ENCODE measurements at places on chromosomes 12 and 14.
A peak's percentile ranks its signal among the peaks of the same experiment; 100 is the strongest.

DNA sequence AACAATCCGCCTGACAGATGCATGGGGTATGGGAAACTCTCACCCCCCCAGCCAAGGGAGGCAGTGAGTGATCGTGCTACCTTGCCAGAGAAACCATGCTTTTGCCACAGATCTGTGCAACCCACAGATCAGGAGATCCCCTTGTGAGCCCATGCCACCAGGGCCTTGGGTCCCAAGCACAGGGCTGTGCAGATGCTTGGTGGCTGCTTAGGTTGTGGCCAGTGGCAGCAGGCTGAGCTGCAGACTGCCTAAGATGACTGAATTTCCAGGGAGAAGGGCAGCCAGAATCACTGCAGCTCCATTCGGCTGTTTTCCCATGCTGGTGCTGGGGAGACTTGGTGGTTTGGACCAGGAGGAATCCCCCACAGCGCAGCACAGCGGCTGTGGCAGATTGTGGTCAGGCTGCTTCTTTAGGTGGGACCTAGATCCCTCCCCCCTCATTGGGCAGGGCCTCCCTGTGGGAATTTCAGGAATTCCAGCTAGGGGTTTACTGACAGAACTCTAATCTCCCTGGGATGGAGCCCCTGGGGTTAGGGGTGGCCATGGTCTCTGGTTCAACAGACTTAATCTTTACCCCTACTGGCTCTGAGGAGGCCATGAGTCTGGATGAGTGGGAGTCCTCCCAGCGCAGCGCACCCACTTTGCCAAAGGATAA, 264.6 kb upstream of the DAAM1 start:
- DNase-seq: no peak

GRCh38 chr14:39880106-39880695, 448.0 kb upstream of the FBXO33 start:
- no peak for DNase-seq

GRCh38 chr12:6703631-6704030, 3.0 kb upstream of the PIANP start:
- DNase-seq: no peak

DNA sequence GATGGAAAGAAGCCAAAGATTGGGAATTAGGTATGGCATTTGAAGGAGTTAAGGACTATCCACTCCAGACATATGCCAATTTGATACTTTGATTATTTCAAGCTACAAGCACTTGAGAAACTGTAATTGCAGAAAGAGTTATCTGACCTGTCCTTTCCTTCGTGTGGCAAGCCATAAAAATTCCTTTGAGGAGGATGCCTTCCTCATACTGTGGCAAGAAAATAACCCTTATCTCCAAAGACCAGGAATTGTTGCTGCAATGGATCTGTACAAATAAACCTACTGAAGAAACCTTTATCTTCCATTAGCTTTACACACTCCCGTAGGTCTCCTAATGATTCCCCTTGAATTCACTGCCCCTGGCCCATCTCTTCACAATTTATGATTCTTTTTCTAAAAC, 165.1 kb upstream of the AMIGO2 start:
- DNase-seq: no peak

DNA sequence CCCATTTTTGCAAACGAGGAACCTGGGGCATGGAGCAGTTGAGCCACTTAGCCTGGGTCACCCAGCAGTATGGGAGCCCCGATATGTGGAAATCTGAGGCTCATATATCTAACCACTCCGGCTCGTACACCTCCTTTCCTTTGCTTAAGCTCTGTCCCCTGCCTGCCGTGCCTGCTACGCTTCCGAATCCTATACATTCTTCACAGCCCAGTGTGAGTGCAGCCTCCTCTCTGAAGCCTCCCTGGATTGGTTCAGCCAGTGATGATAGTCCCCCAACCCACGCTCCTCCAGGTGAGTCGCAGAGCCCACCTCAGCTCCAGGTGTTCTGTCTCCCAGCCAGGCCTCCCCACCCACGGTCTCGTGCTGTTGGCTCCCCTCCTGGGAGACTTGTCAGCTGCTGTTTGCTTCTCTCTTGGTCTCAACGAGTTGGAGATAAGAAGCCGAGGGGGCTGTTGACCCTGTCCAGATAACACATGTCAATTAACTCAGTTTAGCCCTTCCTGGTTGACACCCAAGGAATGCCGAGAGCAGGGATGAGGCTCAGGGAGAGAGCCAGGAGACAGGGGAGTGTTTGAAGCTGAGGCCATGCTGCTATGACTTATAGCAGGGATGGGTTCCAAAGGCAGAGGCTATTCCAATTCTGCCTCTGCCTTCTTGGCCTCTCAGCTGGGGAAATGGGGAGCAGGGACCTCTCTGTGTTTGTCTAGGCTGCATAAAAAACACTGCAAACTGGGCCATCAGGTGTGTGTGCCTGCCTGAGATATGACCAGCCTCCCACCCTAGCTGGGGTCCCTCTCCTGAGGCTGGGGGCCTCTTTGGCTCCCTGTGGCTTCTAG, 19.0 kb downstream of the SDSL start:
- no peak for DNase-seq

DNA sequence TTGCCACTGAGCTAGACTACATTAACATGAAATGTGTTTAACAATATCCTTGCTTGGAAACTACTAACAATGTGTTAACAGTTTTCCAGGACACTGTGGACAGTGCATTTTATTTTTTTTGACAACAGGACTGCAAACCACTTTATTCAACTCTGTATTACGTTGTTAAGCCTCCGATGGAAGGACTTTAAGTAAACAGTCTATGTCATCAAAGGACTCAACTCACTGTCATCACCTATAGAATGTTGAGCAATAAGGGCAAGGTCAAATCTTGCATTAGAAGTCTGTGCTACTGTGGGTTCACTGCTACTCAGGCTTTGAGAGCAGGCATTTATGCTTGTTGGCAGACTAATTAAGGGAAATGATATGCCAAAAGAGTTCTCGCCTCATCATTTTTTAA, 483.7 kb downstream of the FLRT2 start:
- no peak for DNase-seq

DNA sequence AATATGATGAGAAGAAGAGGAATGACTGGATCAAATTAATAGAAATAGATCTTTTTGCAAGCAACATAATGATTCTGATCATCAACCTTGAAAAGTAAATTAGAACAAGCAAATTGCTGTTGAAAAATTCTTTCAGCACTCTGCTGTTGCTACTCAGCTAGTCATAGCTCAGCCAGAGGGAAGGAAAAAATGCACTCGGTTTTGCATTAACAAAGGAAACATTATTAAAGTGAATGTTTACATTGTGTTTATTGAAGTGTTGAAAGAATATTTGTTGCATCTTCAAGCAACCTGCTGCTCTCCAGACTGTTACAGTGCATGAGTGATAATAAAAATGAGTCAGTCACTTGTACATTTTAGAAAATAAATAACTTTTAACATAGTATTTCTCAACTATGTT, 26.5 kb downstream of the AP5M1 start:
- no peak for DNase-seq

- DNase-seq: no peak
Observed at GRCh38 chr12:79555028-79555925, 135.5 kb downstream of the PAWR start.

- DNase-seq: no peak
Observed at GRCh38 chr12:110774824-110775223, 32.1 kb upstream of the PPP1CC start.

DNA sequence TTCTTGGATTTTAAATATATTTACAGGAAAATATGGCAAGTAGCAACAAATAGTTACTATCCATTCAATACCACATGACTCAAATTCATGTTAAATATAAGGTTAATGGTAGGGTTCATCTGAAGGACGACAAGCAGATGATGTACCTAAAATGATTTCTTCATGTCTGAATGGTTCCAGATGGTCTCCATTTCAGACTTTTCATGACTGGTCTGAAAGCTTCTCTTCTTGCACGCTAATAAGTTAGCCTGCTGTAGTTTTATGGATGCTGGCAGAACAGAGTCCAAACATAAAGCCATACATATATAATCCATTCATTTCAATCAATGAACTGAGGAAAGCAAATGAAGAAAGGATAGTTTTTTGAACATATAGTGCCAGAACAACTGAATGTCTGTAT, 257.0 kb upstream of the MGAT4C start:
- DNase-seq: no peak

GRCh38 chr14:32397861-32398640, 69.0 kb downstream of the AKAP6 start:
- no peak for DNase-seq

GRCh38 chr12:98374007-98374406, 141.4 kb upstream of the TMPO start:
- DNase-seq: no peak

GRCh38 chr12:106527356-106527755, 55.4 kb upstream of the RFX4 start:
- DNase-seq: no peak

GRCh38 chr12:12128670-12129069, 57.9 kb downstream of the BCL2L14 start:
- DNase-seq: no peak

DNA sequence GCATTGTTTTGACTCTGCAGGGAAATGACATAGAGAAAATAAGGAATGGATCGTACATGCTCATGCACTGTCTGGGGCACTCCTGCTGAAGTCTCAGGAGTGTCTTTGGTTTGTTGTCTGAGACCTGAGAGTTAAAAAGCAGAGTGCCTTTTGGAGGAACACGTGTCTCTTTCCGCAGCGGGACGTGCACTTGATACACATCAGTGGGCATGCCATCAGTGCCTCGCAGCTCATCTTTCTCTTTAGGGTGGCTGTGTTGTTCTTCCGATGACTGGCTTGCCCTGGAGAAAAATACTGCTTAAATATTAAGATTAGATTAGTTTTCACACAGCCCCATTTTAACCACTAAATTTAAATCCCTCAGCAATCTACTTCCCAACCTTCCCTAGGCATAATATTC, 835.9 kb downstream of the DIO2 start:
- no peak for DNase-seq

DNA sequence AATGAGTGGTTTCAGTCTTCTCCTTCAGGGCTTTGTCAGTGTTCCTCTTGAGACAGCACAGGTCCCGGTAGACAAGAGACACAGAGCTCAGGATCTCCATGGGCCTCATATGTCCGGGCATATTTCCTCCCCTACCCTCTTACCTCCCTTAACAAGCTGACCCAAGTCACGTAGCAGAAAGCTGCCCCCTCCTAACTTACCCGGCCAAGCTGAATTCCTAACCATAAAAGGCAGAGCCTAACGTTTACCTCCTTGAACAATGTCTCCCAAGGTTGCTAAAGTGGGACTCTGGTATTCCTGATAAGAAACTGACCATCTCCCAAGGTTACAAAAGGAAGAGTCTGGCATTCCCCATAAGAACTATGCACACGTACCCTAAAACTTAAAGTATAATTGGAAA, 182.2 kb upstream of the USP15 start:
- DNase-seq: no peak

- DNase-seq: no peak
Observed at GRCh38 chr12:58794859-58795258, 125.4 kb downstream of the LRIG3 start.

- no peak for DNase-seq
Observed at GRCh38 chr14:63781686-63782085, 53.8 kb upstream of the SGPP1 start.

DNA sequence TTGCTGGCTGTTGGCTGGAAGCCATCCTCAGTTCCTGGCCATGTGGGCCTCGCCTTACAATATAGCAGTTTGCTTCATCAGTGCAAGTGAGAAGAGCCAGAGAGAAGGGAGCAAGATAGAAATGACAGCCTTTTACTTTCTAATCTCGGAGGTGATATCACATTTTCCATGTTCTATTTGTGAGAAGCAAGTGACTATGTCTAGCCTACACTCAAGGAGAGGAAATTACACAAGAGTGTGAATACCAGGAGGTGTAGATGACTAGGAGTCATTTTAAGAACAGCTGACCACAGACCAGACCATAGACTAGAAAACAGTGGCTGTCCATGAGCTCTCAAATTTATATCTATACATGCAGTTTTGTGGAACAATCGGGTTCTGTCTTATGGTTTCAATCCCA, 163.0 kb upstream of the NRXN3 start:
- DNase-seq: no peak

- DNase-seq: no peak
Observed at GRCh38 chr14:69013943-69014782, 35.1 kb upstream of the ACTN1 start.

- DNase-seq: no peak
Observed at GRCh38 chr12:79871621-79872020, 63.3 kb downstream of the PPP1R12A start.

GRCh38 chr12:79174626-79175025, 310.1 kb downstream of the SYT1 start:
- no peak for DNase-seq

GRCh38 chr14:68791902-68792677, 777 bp downstream of the ZFP36L1 start:
- DNase-seq: no peak

- DNase-seq: no peak
Observed at GRCh38 chr14:95389471-95390011, 69.8 kb upstream of the CLMN start.

GRCh38 chr14:34059037-34059924, 108.4 kb upstream of the EGLN3 start:
- no peak for DNase-seq

GRCh38 chr12:85794531-85794930, 41.7 kb downstream of the RASSF9 start:
- DNase-seq: no peak

DNA sequence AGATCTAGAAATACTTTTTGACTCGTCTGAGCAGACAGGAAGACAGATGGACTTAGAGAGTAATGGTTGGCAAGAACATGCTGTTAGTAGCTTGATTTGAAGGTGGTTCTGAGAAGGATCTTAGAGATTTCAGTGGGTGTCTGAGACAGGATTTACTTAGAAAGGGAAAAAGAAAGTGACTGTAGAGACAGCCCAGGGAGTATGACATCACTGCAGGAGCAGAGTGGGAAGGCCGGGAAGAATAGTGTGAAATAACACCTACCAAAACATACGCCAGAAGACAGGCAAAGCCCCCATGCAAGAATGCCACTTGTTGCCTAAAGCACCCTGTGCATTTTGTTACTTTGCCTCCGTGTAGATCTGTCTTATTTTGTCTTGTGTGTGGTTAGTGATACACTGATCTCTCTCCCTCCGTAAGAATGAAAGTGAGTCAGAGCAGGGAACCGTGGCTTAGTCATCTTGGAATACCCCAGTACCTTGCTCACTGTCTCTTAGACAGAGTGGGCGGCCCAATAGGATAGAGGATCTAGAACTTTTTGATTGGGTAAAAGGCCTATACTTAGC, 161.3 kb upstream of the IFNG-AS1 start:
- peak; percentile 7 for DNase-seq

DNA sequence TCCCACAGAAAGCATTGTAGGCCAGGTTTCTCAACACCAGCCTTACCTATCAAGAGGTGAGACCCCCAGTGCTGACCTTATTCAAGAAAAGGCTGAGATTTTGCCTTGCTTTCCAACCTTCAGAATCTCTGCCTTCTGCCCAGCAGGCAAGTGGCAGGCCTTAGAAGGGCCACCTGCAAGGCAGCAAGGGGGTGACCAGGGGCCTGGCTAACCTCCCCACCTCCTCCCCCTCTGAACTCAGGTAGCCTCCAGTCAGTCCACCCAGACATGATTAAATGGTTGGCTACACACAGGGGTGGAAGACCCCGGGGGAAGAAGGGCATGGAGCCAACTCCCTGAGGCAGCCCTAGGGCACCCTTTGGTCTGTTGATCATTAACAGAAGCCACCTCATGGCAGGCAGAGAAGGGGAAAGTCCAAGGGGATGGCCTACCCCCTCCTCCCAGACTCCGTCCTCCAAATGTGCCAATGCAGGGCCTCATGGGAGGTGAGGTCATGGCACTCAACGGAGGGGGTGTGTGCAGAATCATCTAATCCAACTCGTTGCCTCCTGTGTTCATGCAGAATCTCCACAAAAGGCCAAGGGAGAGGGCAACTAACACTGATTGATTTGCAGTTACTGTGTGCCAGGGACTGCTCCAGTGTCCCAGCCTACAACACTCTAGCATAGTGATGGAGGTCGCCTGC, 8.5 kb downstream of the ZFP36L1 start:
- DNase-seq: no peak

GRCh38 chr12:130357729-130358330, 20.1 kb downstream of the PIWIL1 start:
- DNase-seq: no peak

Measured in stimulated activated CD4-positive, alpha-beta T cell treated with anti-CD3 and anti-CD28 coated beads, TNF-alpha, amount 100 ng/mL, for 1 hour (primary cell).